ENCODE measurements at places on chromosomes 1 and 21.

GRCh38 chr1:206573319-206573718 lies 38.9 kb downstream of the EIF2D start:
- no peak for DNase-seq

DNA sequence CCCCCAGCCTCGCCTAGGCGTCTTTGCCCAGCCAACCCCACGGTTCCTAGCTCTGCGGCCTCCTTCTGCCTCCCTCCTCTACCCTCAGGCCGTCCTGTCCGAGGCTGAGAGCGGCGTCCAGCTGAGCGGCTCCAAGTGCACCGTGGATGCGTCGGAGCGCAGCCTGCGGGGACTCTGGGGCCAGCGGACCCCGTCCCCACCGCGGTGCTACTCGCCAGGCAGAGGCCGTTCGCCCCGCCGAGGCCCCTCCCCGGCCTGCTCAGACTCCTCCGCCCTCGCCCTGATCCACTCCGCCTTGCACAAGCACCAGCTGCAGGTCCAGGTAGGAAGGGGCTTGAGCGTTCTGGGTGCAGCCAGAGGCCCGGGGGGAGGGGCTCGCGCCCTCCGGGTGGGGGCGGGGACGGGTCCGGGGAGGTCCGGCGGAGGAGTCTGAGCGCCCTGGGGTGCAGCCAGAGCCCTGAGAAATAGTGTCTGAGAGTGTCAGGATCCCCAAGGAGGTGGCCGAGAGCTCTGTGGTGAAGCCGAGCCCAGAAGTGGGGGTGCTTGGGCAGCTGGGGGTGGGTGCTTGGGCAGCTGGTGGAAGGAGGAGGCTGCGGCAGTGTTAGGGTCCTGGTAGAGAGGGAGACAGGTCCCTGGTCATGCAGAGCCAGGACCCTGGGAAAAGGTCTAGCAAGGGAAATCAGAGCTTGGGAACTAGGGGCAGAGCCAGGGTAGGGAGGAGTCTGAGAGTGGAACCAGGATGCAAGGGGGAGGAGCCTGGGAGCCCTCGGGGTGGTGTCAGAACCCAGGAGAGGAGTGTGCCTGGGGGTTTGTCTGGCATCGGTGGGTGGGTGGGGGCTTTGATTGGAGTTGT lies 3.2 kb upstream of the NBPF3 start:
- no peak for DNase-seq

GRCh38 chr1:59541161-59541560 lies 244.3 kb downstream of the FGGY start:
- no peak for DNase-seq

DNA sequence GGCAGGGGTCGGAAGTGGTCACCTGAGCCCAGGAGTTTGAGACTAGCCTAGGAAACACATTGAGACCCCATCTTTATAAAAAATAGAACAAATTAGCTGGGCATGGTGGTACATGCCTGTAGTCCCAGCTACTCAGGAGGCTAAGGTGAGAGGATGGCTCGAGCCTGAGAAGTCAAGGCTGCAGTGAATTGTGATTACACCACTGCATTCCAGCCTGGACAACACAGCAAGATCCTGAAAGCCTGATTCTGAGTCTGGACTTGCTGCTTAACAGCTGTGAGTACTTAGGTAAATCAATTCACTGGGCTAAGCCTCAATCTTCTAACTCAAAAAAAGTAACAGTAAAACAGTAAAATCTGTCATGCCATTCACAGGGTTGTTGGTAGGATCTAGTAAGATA lies 4.9 kb downstream of the TRAPPC3 start:
- no peak for DNase-seq
